ENCODE measurements at places on chromosomes 1 and 21. TPM values are rescaled to one million over a fixed set of nuclear protein-coding genes. Genes with fewer than 3 reads are reported as not detected.

Gene PTGER3
- total RNA-seq, result not detected

Gene ATAD3B
- total RNA-seq, result 86.6 TPM

Gene SPRR5
- not detected for total RNA-seq

Gene TNFSF18
- not detected for total RNA-seq

Gene C1orf87
- total RNA-seq, result not detected

Gene PADI2
- not detected for total RNA-seq

Gene F13B
- total RNA-seq, result not detected

Gene MCOLN2
- total RNA-seq, result 103 TPM

DNA sequence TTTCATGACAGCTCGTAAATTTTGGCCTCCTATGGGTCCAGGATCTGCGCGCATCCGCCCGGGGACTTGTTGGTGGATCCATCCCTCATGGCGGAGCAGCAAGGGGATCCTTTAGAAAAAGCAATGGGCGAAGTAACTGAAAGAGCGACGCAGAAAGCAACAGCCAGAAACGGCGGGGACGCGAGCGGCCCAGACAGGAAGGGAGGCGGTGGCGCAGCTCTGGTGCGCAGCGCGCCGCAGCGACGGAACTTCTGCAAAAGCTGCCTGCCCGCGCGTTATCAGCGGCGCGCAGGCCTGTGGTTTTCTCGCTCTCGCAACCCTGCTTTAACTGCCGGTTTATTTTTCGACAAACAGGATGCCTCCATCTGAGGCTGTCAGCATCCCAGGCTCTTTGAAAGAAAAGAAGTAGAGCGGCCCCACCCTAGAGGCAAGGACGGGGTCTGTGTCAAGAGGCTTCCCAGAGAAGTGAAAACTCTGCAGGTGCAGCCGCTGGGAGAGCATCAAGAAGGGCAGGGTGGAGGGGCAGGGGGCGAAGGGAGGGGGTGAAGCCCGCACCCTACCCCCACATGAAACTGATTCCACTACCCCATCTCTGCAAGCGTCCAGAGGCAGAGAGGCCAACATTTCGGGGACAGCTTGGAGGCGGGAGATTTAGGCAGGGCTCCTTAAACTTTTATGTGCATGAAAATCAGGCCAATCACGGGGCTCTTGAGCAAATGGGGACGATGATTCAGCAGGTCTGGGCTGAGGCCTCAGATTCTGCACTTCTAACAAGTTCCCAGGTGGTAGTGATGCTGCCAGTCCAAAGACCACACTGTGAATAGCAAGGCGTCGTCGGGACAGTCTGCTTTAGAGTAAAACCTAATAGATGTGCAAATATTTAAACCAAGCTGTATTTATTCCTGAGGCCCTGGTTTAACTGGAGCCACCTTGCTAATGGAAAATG, 22.2 kb downstream of the RUNX1 start:
- H3K27ac ChIP-seq, result peak overlapping the region; percentile 76
- H3K27me3 ChIP-seq, result no peaks in the 10 kb centered on the region
- DNase-seq, result peak; percentile 90

- no peaks in the 10 kb centered on the region for H3K27me3 ChIP-seq
- no peaks in the 10 kb centered on the region for H3K36me3 ChIP-seq
- DNase-seq, result no peak
- no peak overlapping the region for H3K4me3 ChIP-seq
Observed at GRCh38 chr1:223175032-223175431, 32.0 kb upstream of the TLR5 start.

DNA sequence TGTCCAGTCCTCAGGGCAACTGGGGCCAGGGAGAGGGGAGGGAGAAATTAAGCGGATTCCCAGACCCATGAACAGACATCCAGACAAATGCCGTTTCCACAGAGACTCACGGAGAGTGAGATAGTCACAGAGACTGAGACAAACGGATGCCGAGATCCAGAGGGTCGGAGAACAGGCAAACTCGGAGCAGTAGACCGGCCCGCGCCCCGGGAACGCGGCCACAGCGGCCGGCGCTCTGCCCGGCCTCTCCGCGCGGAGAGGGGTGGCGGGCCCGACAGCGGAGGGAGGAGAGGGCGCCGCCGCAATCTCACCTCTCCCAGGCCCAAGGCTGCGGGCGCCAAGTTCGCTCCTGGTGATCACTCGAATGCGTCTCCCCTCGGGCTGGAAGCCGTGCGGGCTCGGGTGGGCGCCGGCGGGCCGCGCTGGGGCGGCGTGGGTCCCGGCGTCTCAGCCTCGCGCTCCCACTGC, 831 bp upstream of the FOXD2 start:
- peak overlapping the region; percentile 62 for H3K4me3 ChIP-seq
- peaks cover 12% of the 10 kb centered on the region for H3K27me3 ChIP-seq
- no peak for DNase-seq
- H3K36me3 ChIP-seq, result no peaks in the 10 kb centered on the region
- peak overlapping the region; percentile 72 for H3K27ac ChIP-seq

GRCh38 chr1:43324810-43325209, 12.8 kb upstream of the MPL start:
- no peaks in the 10 kb centered on the region for H3K27me3 ChIP-seq
- H3K36me3 ChIP-seq, result no peaks in the 10 kb centered on the region
- H3K27ac ChIP-seq, result no peak overlapping the region
- no peaks in the 10 kb centered on the region for H3K4me1 ChIP-seq

GRCh38 chr1:44040846-44041245, 9.6 kb upstream of the SLC6A9 start:
- no peaks in the 10 kb centered on the region for H3K4me1 ChIP-seq
- H3K4me3 ChIP-seq, result no peak overlapping the region
- DNase-seq, result no peak
- H3K36me3 ChIP-seq, result no peaks in the 10 kb centered on the region
- no peak overlapping the region for H3K27ac ChIP-seq

DNA sequence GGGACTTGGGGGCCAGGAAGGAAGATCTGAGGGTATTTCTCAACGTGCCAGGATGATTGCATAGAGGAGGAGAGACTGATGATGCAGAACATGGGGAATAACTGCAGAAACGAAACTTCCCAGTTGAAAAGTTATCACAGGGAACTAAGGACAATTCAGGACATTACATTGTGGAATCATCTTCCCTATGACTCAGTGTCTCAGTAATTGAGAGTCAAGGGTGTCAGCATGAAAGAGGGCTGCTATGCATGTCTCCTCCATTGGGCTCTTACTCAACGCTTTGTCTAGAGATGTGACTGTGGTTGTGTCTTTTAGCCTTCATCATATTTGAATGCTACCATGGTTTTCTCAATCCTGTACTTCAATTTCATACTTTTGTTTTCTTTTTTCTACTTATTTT, 48.9 kb upstream of the PTGFR start:
- DNase-seq, result no peak
- H3K36me3 ChIP-seq, result no peaks in the 10 kb centered on the region
- H3K4me3 ChIP-seq, result no peak overlapping the region

DNA sequence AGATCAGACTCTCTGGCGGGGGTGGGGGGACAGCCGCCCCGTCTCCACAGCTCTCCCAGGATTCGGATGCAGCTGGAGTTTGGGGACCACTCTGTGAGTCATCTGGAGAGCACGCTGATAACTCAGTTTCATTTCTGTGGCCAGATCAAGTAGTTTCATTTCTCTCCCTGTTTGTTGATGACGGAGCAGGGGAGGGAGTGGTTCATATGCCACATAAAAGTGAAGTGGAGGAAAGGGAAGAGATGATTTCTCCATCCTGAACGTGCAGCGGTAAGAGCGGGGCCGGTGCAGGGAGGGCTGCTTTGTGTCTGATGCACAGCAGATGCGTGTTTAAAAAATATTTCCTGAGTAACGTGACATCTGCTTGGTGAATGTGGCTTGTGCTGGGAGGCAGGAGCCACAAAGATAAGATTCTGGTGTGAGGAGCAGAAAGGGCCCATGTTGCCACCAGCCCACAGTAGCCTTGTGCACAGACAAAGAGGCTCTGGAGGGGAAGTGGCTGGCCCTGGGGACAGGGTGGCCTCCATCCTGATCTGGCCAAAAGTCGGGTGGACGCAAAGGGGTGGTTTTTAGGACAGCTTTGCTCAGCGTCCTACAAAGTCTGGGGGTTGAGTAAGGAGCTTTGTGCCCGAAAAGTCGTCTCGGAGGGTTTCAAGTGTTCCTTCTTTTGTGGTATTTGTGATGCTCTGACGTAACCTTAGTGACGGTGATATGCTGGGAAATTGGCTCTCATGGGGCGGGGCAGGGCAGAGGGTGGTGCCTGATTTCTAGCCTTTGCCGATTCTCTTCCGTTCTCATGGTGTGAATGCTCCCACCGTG, at the start of gene MX2:
MX2 (plus strand) TSS at position 242 of the 819 bp plus-strand sequence. CDS start 14,880 bp downstream, outside the sequence.
- peak; percentile 90 for DNase-seq
- peaks cover 42% of the 10 kb centered on the region for H3K4me1 ChIP-seq
- H3K27me3 ChIP-seq, result no peaks in the 10 kb centered on the region
- H3K27ac ChIP-seq, result peak within 1 kb of the TSS; percentile 98

DNA sequence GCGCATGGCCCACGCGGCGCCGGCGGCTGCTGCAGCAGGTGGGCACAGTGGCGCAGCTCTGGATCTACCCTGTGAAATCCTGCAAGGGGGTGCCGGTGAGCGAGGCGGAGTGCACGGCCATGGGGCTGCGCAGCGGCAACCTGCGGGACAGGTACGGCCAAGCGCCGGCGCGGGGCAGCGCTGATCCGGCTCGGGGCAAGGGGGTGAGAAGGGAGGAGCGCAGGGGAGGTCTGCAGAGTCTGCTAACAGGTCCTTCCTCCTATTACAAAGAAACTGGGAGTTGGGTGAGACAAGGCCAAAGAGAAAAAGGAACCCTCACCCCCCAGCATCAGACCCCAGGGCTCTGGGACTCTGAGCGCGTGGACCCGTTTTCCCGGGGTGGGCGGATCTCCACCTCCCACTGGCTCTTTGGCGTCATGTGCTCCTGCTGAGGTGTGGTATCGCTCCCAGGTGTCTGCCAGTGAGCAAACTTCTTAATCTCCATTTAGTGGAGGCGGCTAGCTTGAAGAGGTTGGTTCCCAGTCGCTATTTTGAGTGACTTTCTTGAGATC, 431 bp downstream of the MTARC1 start:
- no peak overlapping the region for H3K27ac ChIP-seq
- H3K4me3 ChIP-seq, result no peak overlapping the region
- H3K27me3 ChIP-seq, result no peaks in the 10 kb centered on the region

GRCh38 chr1:85406887-85407533, 57.9 kb downstream of the DDAH1 start:
- DNase-seq, result no peak
- no peak overlapping the region for H3K4me3 ChIP-seq
- H3K36me3 ChIP-seq, result no peaks in the 10 kb centered on the region
- no peaks in the 10 kb centered on the region for H3K27me3 ChIP-seq
- no peak overlapping the region for H3K27ac ChIP-seq

DNA sequence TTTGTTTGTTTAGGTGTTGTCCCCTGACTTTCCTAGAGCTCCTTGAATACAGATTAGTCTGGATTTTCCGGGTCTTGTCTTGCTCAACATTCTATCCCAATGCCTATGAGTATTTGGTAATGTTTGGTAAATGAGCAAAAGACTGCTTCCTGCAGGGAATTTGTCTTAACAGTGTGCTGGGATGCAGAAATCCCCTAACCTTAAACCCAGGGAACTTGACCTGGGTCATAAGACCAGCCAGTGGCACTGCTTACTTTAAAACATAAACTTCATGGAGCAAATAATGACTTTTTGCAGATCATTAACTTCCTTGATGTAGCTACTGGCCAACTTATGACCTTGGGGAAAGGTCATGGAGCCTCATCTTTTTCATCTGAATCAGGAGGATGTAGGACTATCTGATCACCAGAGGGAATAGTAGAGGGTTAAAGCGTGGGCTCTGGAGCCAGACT, 27.2 kb downstream of the TCEANC2 start:
- no peak overlapping the region for H3K4me3 ChIP-seq
- H3K4me1 ChIP-seq, result no peaks in the 10 kb centered on the region
